Activated T-cell treated with anti-CD3 and anti-CD28 coated beads for 48 hours (primary cell): ENCODE measurements at places on chromosomes 5 and 9.

DNA sequence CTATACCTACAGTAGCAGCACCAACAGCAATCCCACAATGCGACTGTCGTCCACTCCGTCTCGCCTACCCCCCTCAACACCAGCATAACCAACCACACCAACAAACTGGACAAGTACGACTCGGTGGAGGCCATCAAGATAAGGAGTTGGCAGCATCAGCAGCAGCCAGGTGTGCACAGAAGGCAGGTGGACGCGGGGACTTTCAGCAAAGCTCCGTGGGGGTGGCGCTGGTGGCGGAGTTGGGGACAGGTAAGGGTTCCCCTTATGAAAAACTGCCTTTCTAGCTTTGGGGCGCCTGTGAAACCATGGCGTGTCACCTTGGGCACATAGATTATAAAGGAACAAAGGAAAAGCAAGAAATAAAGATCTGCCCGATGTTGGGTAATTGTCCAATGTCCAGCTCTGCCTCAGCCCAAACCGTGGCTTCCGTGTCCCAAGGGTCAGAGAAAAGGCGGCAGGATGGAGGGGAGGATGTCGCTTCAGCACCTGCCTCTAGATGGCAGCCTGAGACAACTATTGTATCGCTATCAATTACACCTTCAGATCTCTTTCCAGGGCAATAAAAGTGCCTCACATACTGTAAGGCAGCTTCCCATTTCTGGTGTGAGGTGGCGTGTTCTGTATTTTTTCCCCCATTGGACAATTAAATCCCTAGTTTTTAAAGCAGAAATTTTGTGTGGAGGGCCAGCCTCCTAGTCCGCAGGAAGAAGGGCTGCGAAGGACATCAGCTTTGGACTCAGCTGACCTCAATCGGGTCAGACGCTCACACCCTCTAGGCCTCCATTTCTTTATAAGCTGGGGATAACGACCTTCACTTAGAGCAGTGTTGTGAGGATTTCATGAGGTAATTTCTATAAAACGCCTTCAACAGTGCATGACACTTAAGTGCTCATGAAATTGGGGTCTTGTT lies 58.8 kb downstream of the MTRR start:
- DNase-seq: peak; percentile 8

DNA sequence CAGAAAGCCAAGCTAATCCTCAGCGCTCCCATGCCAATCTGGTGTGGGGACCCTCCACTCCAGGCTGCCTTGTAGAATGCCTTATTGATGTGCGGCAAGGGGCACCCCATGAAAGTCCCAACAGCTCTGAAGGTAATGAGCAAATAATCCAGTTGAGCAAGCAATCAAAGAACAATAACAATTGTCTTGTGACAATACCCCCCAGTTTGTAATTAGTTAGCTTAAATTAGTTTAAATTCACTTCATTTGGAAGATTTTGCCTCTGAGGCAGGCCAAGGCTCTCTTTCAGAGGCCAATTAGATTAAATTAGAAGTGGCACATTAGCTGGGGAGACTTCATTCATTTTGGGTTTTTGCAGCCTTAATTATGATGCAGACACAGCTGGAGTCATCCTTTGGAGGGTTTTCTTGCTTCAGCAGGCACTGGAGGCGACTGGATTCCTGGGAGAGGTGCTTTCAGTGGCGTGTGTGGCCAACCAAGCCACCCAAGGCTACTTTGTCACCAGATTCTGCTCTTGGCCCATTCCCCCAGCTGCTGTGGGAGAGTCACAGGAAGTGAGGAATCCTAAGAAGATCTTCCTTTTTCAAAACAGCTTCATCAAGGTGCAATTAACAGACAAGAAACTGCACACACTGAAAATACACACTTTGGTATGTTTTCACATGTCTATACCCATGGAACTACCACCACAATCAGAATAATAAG lies 17.9 kb upstream of the FBP1 start:
- DNase-seq: no peak

DNA sequence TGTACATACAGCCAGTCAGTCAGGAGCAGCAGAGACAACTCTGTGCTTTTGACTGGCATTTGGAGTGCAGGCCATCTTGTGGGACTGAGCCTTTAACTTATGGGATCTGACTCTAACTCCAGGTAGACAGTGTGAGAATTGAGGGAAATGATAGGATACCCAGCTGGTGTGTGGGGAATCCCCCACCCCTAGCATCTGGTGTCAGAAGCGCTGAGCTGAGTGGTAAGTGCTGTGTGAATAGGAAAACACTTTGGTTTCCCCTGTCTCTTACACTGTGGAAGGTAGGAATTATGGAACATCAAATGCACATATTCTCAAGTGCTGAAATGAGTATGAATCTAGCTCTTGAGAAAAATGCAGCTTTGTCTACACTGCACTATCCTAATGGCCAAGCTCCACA lies 43.9 kb downstream of the CCDC125 start:
- no peak for DNase-seq

- DNase-seq: peak; percentile 5
Measured at GRCh38 chr5:160369990-160370712, at the start of gene C1QTNF2. Gene C1QTNF2 (minus strand): TSS chr5:160370626. CDS start chr5:160355011, 15,615 bp downstream.

DNA sequence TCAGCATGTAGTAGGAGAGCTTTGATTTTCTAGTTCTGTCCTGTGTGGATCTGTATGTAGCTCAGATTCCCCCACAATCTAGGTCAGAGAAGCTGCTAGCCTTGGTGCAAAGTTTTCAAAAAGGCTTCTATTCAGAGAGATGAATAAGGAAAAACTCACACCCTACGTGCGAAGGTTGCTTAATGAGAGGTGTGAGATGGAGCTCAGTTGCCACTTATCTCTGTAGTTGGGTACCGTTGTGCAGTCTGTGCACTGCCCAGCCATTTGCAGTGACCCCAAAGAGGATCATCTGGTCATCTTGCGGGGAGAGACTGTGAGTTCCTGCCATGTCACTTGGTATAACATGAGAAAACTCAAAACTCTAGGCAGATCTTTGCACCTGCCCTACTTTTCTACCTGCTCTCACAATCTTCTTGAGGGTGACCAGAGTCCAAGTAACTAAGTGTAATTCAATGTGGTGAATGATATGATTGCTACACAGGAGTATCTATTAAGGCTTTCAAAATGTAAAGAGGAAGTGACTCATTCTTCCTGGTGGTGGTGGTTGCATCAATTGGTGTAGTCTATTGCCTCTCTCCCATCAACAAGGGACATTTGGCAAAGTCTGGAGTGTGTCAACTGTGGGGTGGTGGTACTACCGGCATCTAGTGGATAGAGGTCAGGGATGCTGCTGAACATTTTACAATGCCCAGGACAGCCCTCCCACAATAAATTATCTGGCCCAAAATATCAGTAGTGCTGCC lies 65.2 kb downstream of the TMC1 start:
- no peak for DNase-seq
